Glomerular endothelial cell (primary cell): ENCODE measurements at places on chromosomes 5 and 9.

DNA sequence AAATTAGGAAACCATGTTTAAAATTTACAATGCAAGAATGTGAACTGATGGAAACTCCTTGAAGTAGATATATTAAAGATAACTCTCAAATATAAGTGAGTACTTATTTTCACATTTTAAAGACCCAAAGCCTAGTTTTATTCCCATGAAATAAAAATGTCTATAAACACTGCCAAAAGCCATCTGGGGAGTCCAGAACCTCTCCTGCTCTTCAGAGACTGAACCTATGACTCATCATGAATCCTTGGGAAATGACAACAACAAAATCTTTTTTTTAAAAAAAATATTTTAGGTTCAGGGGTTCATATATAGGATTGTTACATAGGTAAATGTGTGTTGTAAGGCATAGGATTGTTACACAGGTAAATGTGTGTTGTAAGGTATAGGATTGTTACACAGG lies 33.8 kb upstream of the FYB1 start:
- no peak for DNase-seq

- no peak for DNase-seq
These were observed 121.0 kb downstream of the ZCCHC7 start for GRCh38 chr9:37241340-37241739.

DNA sequence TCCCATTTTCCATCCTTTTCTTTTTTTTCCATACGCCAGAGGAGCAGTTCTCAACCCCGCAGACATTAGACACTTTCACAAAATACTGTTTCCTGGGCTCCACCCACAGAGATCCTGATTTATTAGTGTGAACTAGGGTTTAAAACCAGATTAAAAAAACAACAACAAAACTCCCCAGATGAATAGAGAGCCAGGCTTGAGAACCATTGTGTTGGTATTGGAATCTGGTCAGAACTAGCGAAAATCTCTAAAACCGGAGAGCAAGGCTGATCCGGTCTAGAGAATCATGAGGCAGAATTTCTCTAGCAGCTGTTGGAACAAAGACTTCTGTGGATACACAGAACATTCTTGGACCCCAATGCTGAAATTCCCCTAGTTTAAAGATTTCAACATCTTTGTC lies 173.0 kb downstream of the PCSK1 start:
- no peak for DNase-seq

- no peak for DNase-seq
These were observed 65.5 kb upstream of the HSPB3 start for GRCh38 chr5:54390015-54390414.

GRCh38 chr5:111454776-111455175 lies 57.6 kb downstream of the STARD4 start:
- DNase-seq, result no peak

GRCh38 chr9:115587310-115587709 lies 469.4 kb upstream of the TNC start:
- DNase-seq, result no peak

DNA sequence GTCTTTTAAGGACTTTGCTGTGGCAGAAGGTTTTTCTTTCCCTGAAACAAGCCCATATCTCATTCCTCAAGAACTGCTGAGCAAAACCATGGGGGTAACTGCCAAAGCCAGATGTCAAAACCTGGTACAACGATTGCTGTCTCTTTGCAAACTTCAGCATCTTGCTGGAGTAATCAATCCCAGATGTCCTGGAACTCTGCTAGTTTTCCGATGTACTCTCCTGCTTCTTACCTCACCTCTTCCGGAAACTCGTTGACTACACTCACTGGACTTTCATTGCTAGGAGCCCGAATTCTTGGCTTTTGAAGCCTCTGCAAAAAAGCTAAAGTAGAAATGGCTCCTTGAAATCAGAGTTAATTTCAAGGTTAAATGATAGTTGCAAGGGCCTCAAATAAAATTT lies 23.3 kb downstream of the RAD1 start:
- DNase-seq, result no peak

GRCh38 chr5:139982157-139982974 lies 60.7 kb downstream of the NRG2 start:
- peak; percentile 25 for DNase-seq

GRCh38 chr9:30078195-30078594 lies 2306.2 kb upstream of the ACO1 start:
- no peak for DNase-seq

DNA sequence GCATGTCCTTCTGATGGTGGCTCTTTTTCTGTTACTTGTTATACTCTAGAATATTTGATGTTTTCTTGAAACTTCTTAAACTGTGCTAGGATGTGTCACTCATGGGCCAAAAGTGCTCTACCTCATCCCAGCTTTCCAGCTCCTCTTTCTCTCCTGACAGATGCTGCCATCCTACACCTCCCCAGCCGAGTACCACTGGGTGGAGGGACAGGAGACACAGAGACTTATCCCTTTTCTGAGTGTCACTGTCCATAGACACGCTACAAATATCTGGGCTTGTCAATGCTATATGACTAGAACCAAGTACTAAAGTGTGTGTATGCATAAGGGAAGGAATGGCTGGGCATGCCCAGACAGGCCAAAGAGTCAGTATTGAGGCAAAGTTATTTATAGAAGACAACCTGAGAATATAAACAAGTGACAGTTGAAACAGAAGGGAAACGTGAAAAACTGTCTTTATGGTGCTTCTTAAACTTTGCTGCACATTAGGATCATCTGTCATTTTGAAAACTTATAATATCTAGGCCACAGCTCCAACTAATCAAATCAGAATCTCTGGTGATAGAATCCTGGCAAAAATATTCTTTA lies 188.0 kb downstream of the CARTPT start:
- DNase-seq, result no peak

GRCh38 chr5:17243287-17244063 lies 26.0 kb downstream of the BASP1 start:
- DNase-seq, result no peak
